Body of pancreas (tissue), 4 donors: ENCODE measurements at places on chromosomes 4 and X. TPM values are rescaled to one million over a fixed set of nuclear protein-coding genes. Genes with fewer than 3 reads are reported as not detected.

DNA sequence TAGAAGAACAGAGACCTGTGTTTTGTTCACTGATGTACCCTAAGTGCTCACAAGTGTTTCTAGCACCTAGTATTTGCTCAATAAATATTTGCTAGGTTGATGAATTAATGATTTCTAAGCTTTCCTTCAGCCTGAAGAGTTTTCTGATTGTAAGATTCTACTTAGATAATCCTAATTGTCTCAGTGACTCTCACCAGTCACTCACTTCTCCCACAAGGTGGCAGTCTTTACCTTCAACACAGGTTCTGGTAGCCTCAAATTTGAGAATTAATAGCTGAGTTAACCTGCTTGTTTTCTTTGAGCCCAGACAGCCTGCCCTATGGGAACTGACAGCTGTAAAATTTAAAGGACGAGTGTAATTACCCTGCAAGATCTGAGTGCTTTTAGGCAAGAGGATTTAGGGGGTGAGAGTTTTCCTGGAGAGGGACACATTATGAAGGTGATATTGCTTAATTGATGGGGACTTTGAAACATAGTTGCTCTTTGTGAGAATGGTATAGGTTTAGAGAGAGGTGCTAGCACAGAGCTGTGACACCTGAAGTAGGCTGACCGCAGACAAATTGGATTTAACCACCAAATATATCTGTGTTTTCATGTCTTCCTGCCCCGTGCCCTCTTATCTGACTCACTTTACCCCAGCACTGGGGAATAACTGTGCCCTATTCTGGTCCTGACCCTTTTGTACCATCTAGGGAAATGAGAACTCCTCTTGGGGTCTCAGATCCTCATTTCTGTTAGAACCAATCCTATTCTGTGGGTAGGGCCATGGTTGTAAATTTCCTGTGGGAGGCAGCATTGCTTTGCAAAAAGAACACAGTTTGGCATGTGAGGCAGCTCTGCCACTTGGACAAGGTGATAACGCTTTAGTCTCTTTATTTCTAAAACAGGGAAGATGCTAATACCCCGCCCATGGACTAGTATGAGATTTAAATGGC lies 27.7 kb downstream of the CD38 start:
- H3K4me3 ChIP-seq = no peak overlapping the region
- H3K4me1 ChIP-seq = no peaks in the 10 kb centered on the region
- H3K27ac ChIP-seq = no peak overlapping the region
- peak; percentile 54 for DNase-seq
- H3K27me3 ChIP-seq = no peaks in the 10 kb centered on the region

- no peaks in the 10 kb centered on the region for H3K27me3 ChIP-seq
- no peaks in the 10 kb centered on the region for H3K36me3 ChIP-seq
- H3K4me1 ChIP-seq = no peaks in the 10 kb centered on the region
- no peak for DNase-seq
Observed at GRCh38 chr4:33831442-33832066, 2412.8 kb downstream of the ARAP2 start.

DNA sequence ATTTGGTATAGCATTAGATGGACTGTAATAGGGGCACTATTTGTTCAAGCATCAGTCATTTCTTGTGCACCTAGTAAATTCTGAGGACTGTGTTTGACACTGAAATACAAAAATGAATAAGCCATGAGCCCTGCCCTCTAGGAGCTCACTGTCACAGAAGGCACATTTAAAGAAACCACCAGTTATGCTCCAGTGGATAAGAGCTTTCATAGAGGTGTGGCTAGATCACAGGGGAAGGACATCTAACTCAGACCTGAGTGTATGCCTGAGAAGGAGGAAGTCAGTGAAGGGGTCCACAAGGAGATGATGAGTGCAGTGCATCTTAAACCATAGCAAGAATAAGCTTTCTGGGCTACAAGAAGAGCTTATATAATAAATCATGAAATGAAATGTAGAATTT lies 40.1 kb downstream of the BTC start:
- no peak for DNase-seq
- no peak overlapping the region for H3K27ac ChIP-seq
- no peaks in the 10 kb centered on the region for H3K4me1 ChIP-seq
- no peak overlapping the region for H3K4me3 ChIP-seq

GRCh38 chrX:24550166-24550565 lies 85.1 kb downstream of the PDK3 start:
- DNase-seq = no peak
- H3K4me1 ChIP-seq = no peaks in the 10 kb centered on the region

DNA sequence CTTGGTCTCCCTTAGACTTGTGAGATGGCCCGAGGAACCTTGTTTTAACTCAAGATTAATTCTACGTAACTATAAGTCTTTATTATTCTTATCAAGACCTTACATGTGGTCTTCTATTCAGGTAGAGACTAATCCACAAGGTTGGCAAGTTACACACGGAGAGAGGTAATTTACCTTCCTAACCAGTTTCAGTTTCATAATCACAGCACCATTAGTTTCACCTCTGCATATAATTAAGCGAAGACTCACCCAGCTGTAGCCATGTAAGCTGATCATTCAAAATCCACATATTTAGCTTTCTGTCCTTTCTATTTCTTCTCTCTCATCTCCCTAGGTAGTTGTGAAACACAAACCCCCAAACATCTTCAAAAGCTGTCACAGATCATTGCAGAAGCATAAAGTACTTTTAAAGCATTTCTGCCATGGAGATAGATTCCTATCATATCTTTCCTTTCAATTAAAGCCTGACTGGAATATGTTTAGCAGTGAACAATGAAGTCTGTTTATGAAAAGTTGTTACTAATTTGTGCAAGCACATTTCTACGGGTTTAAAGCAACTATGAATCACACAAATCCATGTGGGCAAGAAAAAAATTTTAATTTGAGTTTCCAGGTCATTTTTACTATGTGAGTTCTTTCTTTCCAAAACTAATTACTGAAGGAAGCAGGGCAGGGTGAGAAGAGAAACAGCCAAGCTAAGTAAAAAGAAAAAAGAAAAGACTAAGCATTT lies 78.5 kb downstream of the BTC start:
- no peak overlapping the region for H3K4me3 ChIP-seq
- H3K36me3 ChIP-seq = no peaks in the 10 kb centered on the region
- H3K4me1 ChIP-seq = no peaks in the 10 kb centered on the region
- no peak for DNase-seq

GRCh38 chr4:77582156-77582555 lies 23.5 kb upstream of the CXCL13 start:
- no peak overlapping the region for H3K4me3 ChIP-seq
- H3K27ac ChIP-seq = no peak overlapping the region
- no peaks in the 10 kb centered on the region for H3K36me3 ChIP-seq
- no peaks in the 10 kb centered on the region for H3K27me3 ChIP-seq

GRCh38 chr4:95614684-95615205 lies 66.0 kb upstream of the UNC5C start:
- no peaks in the 10 kb centered on the region for H3K27me3 ChIP-seq
- no peak overlapping the region for H3K4me3 ChIP-seq
- no peaks in the 10 kb centered on the region for H3K36me3 ChIP-seq

VGLL1 gene
- not detected for total RNA-seq

ADH1A gene
- total RNA-seq = 0.26 TPM

POLN gene
- total RNA-seq = 4.9 TPM
